Esophagus muscularis mucosa (tissue), 4 donors: ENCODE measurements at places on chromosomes 13 and 19. TPM values are rescaled to one million over a fixed set of nuclear protein-coding genes. Genes with fewer than 3 reads are reported as not detected.

Gene UPK1A
- total RNA-seq, result not detected

Gene FCER2
- total RNA-seq, result not detected

Gene RETN
- not detected for total RNA-seq

Gene TBXA2R
- 10.0 TPM for total RNA-seq
